GM19239 (cell line): ENCODE measurements at places on chromosomes 5 and 9.

GRCh38 chr9:68912561-68912960, 101.4 kb downstream of the PRKACG start:
- DNase-seq, result no peak

DNA sequence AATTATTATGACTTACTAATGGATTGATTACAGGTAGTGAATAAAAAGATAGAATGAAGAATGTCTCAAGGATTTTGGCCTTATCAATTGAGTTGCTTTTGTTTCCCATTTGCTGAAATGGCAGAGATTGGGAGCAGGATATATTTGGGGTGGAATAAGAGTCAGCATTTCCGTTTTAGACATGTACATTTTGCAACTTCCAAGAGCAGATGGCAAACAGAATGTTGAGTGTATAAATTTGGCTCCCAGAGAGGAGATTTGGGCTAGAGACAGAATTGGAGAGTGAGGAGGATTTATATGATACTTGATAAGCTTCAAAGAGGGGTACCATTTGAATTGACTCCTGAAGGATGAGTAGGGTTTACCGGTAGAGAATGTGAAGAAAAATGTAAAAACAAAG, 437.9 kb upstream of the PAPPA start:
- no peak for DNase-seq

DNA sequence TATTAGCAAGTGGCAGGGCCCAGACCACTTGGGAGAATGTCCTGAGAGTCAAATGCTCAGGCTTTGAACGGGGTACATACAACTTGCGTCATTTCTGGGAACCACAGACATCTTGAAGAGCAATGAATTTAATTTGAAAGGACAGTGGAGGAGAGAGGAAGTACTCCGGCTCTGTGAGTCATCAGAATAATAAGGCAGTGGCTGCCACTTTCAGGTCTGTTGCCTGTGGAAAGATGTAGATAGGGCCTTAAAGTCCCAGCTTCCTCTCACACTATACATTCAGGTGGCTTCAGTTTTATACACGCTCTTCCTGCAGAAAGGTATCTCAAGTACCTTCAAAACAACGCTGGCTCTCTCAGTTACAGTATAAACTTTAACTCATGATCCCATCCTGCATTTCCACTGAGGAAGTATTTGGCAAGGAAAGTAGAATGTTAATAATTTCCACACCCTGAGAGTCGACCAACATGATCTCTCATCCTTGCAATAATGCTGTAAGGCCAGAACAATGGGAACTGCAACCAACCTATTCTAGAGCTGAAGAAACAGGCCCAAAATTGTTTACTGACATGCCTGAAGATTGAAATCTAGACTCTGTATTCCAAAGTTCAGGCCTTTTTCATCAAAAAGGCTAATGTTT, 6.8 kb upstream of the PRUNE2 start:
- DNase-seq, result no peak

GRCh38 chr5:95332158-95332557, 47.3 kb upstream of the MCTP1 start:
- DNase-seq, result no peak

GRCh38 chr9:109975574-109976295, 195.7 kb downstream of the PALM2AKAP2 start:
- no peak for DNase-seq

DNA sequence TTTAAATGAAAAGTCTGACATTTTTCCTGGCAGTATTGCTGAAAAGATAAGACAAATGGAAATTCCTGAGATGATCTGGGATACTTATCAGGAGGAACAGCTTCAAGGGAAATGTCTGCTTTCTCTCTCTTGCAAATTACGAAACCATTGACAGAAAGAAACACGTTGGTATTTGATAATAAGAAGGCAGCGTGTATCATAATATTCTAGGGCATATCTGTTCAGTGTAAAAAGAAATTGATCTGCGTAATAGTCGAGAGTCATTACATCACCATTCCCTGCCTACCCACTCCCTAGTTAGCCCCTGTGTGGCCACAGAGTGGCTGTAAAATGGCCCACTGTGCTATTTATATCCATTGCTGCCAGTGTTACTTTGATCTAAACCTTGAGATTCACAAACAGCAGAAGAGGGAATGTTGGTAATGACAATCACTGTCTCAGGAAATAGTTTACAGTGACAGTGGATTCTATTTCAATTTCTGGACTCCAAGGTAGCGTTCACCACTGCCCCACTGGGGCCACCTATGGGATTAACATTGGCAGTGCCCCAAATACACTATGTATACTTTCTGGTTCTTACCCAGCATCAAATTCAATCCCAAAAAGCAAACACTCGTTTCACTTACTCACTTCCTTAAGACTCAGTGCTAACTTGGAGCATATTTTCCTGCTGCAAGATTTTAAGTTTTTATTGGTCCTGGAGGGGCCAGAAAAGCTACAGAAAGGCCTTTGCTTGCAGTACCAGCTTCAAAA, 133.4 kb upstream of the GAS1 start:
- no peak for DNase-seq

DNA sequence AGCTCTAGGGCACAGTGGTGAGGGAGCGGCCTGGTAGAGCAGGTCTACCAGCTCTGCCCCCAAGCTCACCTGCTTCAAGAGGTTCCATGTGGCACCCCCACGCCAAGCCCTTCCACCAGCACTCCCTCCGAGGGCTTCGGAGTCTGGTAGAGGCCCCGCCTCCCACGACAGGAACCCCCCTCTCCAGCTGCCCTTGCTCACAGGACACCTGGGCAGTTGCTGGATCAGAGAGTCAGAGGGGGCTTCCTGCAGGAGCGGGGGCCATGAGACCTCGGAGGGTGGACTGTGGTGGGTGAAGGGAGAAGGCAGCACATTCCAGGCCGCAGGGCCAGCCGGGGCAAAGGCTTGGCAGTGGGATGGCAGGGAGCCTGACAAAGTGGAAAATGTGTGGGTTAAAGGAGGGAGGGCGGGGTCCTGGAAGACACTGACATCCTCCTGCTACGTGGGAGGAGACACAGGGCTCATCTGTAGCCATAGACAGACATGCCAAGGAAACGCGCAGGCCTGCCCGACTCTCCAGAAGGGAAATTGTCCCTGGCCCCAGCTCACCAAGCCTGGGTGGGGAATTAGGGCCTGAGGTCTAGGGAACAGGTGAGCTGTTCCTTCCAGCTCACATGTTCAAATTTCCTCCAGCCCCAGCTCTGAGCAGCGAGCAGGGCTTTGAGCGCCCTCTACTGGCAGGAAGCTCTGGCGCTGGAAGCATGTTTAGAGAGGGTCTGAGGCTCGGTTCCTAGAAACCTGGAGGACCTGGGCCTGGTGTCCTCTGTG, 74.2 kb downstream of the NTNG2 start:
- DNase-seq, result peak; percentile 88

GRCh38 chr5:149419532-149419858, 40.4 kb upstream of the IL17B start:
- no peak for DNase-seq
